NCI-H2029 treated with DMSO at 0.1 percent for 48 hours (cell line): ENCODE measurements at places on chromosomes 7 and 10.

GRCh38 chr10:128556182-128557110 lies 430.2 kb upstream of the MKI67 start:
- no peak for DNase-seq

- DNase-seq, result no peak
Measured at GRCh38 chr7:7385421-7385820, 150.3 kb downstream of the COL28A1 start.

- no peak for DNase-seq
Measured at GRCh38 chr7:151940048-151940811, 16.0 kb upstream of the GALNTL5 start.

DNA sequence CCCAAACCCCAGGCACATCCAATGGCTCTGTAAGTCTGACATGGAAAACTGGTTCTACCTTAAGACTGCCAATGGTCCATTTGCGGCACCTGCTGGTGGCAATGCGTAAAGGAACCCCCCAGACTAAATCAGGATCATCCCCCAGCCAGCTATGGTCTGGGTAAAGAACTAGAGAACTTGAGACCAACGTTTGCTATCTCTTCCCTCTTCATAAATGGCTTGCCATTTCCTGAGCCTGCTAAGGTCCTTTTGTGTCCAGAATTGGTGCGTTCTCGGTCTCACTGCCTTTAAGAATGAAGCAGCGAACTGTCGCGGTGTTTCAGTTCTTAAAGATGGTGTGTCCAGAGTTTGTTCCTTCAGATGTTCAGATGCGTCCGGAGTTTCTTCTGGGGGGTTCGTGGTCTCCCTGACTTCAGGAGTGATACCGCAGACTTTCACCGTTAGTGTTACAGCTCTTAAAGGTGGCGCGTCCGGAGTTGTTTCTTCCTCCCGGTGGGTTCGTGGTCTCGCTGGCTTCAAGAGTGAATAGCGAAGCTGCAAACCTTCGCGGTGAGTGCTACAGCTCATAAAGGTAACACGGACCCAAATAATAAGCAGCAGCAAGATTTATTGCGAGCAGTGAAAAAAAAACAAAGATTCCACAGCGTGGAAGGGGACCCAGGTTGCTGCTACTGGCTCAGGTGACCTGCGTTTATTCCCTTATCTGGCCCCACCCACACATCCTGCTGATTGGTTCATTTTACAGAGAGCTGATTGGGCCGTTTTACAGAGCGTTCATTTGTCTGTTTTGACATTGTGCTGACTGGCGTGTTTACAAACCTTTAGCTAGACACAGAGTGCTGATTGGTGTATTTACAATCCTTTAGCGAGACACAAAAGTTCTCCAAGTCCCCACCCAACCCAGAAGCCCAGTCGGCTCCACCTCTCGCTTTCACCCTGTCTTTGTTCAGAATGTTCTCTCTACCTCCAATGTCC lies 95.4 kb downstream of the ELMO1 start:
- DNase-seq, result no peak

DNA sequence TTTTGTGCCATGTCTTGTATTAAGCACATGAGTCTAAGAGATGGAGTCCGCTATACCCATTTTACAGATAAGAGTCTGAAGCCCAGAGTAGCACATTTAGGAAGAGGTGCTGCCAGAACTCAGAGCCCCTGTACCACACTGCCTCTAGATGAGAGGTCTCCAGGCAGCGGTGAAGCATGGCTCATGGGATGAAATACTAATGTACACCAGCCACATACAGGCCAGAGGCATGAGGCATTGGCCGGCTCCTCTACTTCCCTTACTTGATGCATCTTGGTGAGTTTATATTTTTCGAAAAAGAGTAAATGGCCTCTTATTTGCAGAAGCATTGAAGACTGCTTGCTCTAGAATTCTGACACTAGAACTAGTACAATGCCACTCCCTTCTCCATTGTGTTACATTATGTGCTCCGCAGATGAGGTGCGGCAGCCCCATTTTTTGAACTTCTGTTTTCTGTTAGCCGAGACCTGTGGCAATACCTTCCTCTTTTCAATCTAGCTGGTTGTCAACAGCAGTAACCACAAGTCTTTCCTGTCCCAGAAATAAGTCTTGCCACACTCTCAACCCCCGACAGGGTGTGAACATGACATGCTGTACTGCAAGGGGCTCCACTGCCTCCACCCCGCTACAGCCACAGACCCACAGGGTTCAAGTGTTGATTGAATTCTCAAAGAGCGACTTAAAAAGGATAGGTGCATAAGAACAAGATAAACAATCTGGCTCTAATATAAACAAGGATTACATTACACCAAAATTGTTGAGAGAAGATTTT lies 145.3 kb downstream of the CELF2 start:
- no peak for DNase-seq

- no peak for DNase-seq
Measured at GRCh38 chr7:97004247-97005182, 838 bp upstream of the DLX6 start.

DNA sequence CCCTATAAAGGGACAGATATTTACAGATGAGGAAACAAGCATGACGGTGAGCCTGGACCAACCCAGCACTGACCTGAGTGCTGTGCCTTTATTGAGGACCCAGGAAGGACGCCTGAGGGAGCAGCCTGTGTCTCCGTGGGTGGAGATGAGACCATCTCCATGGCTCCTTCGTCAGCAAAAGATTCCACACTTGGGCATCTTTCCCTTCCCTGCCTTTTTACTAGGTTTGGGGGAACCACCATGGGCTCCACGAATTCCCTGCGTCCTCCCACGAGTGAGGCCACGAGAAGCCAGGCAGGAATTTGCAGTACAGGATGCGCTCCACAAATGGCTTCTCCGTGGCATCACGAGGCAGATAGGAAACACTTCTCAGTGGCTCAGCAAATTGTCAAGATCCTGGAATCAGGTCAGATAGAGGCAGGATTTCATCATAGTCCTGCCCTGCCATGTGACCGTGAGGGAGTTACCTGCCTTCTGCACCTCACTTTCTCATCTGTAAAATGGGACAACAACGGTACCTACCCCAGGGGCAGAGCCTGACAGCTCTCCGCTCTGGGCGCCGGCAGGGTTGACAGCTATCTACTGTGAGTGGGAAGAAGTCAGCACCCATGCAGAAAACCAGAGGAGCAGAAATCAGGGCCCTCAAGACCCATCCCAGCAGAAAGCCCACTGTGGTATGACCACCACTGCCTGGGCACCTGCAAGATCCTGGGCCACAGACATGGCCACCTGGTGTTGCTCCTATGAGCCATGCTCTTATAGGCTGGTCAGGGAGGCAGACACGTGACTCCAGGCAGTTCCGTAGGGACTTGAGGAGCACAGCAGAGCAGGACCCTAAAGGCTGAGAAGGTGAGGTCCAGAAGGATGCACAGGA lies 80.1 kb downstream of the GRID1 start:
- DNase-seq, result no peak

DNA sequence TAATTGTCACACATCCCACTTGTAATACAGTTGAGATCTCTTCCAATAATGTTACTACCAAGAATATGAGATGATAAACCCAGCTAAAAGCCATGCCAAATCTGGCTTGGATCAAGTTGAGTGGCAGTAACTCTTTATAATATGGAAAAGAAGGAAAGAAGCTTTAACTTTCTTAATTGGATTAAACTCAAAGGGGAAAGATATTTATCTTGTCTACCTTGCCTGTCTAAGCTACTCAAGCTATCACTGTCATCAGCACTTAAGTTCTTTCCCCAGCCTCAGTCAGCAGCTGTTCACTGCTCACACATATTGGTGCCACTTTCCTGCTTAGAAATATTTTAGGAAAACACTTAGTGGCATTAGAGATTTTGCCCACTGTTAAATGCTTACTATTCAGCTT lies 350.7 kb downstream of the IPMK start:
- no peak for DNase-seq

- DNase-seq, result no peak
Measured at GRCh38 chr7:102967798-102968197, 55.0 kb downstream of the LRRC17 start.

GRCh38 chr10:80760914-80761371 lies 223.2 kb downstream of the SH2D4B start:
- no peak for DNase-seq

DNA sequence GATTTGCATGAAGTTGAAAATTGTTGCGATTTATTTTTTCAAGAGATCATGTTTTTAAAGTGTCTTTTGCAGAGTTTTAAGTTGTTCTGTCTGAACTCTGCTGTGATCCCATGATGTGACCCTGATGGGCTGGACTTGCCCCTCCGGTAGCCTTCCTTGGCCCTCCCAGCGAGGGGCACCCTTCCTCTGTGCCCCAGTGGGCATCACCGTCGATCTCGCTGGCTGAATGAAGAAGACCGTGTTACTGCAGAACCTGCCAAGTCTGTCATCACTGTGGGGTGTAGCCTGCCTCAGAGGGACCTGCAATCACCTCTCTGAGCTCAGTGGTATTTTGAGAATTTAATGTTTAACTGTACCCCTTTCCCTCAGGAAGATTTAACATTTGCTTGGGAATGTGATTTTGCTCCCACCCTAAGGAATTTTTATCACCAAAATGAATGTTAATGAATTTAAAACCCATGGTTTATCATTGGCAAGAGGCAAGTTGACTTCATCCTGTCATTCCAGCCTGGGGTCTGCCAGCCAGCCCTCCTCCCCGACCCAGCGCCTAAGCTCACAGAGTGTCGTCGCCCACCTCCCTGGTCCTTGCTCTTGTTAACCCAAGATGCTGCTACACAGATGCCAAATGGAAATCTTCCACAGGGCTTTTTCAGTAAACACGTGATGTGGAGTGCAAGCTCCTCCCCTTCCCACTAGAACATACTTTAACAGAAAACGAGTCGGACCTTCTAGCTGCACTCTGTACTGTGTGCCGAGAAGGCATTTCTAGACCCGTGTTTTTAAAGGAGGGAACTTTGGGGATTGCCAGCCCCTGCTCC lies 115.4 kb downstream of the NT5C2 start:
- DNase-seq, result no peak

DNA sequence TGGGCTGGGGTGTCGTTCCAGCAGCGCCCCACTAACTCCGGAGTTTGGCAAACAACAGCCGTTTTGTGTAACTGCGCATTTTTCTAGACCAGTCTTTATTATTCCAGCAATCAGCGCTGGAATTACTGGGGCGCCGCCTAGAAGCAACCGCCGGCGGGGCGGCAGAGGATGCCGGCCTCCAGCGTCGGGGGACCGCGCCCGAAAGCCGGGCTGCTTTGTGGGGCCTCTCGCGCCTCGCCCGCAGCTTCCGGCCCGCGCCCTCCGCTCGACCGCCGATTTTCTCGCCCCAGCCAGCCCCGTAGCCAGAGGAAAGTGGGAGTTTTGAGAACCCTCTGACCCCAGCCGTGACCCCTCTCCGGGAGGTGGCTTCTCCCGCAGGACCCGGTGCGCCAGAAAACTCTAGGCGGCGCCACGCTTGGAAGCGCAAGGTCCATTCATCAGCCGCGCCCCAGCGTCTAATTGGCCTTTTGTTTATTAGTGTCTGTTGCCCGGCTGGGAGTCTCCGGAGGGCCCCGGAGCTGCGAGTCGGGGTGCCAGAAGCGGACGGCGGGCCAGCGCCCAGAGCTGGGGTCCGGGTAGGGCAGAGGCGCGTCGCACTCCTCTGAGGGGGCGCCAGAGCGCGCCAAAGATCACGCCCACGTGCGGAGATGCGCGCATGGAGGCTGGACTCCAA lies 10.7 kb downstream of the EMX2 start:
- no peak for DNase-seq

GRCh38 chr7:30238721-30239441 lies 45.5 kb upstream of the ZNRF2 start:
- peak; percentile 88 for DNase-seq

- DNase-seq, result no peak
Measured at GRCh38 chr7:7923818-7924217, 44.8 kb upstream of the GLCCI1 start.

DNA sequence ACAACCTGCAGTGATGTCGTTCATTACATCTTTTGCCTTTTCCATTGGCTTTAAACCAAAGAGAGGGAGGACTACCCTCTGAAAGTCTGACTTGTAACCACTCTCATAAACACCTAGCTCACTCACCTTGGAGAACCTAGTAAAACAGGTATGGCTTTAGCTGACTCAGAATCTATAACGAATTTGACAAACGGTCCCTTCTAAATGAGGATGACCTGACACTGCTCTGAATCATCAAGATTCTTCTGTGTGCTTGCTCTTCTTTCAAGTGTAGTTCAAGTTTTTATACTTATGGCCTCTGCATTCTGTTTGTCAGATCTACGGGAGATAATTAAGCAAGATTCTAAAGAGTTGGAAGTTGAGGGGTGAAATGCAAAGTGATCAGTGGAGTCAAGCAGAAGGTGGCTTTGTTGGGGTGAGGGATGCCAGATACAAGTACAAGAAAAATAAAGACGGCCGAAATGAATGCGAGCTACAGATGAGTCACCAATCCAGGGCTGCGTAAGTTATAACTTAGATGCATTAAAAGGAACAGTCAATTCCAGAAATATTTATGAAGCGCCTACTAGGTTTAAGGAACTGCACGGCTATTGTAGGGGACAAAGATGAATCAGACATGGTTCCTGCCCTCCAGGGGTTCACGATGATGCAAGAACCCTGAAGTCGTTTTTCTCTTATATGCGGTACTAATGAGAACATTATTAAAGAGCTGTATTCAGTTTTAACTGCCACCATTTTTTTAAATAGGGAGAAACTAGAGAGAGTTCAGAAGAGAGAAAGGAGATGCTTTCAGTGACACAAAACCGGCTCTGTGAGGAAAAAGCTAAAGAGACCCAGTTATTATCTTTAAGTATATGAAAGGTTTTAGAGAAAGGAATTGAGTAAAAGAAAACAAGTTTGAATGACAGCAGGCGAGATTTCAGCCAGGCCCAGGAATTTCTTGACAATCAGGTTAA lies 6.5 kb downstream of the HIPK2 start:
- DNase-seq, result no peak

GRCh38 chr10:91635401-91636400 lies 2.8 kb upstream of the PPP1R3C start:
- peak; percentile 29 for DNase-seq

DNA sequence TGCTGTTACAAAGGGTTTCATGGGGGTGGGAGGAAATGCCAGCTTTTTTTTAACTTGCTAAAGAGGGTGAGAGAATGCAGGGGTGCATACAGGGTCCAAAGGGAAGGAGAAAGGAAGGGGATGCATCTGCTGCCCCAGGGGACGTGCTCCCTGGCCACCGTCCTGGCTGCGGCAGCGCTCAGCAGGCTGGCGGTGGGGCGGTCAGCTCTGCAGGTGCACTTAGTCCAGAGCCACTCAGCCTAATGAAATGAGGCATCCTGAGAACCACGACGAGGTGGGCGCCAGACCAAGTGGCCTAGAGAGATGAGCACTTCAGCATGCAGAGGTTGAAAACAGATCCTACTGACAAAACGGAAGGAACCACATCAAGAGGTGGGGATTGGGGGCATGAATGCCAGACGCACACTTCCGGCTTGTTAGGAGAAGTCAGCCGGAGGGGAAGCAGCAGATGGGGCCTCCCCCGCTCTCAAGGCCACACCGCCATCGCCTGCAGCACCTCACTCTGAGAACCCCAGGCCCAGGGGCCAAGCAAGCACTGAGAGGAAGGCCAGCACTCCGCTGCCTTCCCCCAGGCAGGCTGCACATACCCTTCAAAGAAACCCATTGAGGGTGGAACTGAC lies 94.5 kb downstream of the MAD1L1 start:
- no peak for DNase-seq

- no peak for DNase-seq
Measured at GRCh38 chr7:47317487-47317886, 264.4 kb downstream of the TNS3 start.
